ENCODE measurements at places on chromosomes 12 and 14.

DNA sequence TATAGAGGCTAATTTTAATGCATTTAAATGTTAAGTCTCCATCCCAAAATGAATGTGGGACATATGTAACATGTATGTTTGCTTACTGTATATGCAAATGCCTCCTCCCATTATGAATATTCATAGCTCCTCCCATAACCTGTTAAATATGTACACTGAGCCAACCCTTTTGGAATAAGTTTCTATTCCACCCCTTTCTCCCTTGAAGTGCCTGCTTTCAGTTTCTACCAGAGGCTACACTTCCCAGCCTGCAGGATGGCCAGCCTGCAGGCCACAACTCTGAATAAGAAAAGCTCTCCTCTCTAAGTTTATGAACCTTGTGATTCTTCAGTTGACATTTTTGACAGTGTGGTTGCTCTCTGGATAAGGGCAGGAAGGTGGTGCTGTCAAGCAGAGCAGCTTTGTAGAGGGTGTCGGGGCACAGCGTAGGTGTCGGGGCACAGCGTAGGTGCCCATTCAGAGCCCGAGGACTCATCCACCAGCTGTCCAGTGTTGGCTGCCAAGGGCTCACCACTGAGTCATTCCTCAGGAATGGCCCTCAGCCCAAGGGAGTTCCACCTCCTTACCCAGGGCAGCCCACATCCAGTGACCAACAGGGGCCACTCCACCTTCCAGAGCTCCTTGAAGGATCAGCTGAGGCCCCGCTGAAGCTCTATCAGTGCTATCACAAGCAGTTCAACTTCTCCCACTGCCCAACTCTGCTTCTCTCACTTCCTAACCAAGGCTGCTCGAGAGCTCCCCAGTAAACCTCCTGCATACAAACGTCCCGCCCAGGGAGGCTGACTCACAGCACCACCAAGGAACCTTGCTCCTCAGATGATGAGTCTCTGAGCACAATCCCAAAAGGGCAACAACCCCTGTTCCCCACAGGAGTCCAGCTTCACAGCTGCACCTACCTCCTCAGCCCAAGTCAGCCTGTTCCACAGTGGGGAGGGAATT, 31.4 kb downstream of the VWF start:
- DNase-seq = peak; percentile 90

DNA sequence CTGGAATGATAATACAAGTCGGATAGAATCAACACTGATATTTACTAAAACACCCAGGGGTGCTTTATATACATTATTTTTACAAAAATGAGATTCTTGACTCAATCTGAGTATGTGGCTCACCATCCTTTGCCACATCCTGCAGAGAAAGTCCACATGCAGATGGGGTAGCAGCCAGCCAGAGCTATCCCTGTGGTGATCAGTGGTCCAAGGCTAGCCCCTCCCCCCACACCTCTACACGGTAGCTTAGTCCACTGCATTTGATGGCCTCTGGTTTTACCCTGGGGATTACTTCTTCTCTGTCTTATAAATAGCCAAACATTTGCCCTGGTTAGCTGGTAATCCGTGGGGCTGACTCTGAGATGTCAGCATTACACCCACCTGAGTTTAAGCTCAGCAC, 28.1 kb upstream of the TTC7B start:
- no peak for DNase-seq

GRCh38 chr12:69329669-69330428, 18.3 kb upstream of the LYZ start:
- DNase-seq = no peak

GRCh38 chr14:105498430-105499255, 7.6 kb downstream of the TEDC1 start:
- no peak for DNase-seq

- DNase-seq = no peak
Observed at GRCh38 chr14:59046746-59047145, 141.7 kb upstream of the DAAM1 start.

- DNase-seq = no peak
Observed at GRCh38 chr14:37994846-37995372, 212.8 kb upstream of the SSTR1 start.

DNA sequence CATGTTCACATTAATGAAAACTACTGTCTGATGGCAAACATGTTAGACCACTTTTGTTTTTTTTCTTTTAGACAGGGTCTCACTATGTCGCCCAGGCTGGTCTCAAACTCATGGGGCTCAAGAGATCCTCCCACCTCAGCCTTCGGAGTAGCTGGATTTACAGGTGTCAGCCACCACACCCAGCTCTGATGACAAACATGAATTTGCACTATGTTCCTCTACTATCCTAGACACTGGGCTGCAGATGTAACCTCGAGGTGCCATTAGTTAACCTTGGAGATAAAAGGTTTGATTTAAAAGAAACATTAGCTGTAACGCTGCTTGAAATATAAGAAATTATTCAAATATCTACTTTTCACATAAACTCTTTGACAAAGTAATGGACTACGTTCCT, 8.1 kb downstream of the VPS37B start:
- no peak for DNase-seq

GRCh38 chr14:59313658-59314608, 125.5 kb downstream of the DAAM1 start:
- no peak for DNase-seq

DNA sequence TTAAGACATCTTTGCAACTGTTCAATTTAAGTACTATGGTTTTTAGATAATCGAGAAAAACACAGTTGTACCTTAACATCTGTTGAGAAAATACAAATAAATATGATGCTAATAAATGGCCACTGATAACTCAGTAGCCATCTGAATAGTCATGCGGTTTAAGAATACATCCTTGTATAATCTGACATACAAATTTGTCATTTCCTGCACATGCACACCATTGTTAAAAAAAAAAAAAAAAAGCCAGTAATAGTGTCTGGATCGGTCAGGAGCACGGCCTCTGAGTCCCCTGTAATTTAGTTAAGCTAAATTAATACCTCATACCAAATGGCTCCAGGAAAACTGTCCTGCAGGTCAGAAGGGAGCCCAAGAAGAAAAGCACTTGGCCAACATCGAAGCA, 16.8 kb downstream of the RFC5 start:
- no peak for DNase-seq

GRCh38 chr14:104224131-104224505, 85.7 kb downstream of the KIF26A start:
- DNase-seq = no peak

DNA sequence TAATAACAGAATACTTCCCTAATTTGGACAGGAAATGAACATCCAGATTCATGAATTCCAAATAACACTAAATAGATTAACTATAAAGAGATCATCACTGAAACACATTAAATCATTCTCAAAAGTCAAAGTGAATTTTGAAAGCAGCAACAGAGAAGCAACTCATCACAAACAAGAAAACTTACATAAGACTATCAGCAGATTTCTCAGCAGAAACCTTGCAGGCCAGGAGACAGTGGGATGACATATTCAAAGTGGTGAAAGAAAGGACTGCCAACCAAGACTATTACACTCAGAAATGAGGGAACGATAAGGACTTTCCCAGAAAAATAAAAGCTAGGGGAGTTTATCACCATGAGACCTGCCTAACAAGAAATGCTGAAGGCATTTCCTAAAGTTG, 70.8 kb downstream of the ITPR2 start:
- DNase-seq = no peak

GRCh38 chr12:26642361-26642760, 190.6 kb downstream of the ITPR2 start:
- peak; percentile 32 for DNase-seq

DNA sequence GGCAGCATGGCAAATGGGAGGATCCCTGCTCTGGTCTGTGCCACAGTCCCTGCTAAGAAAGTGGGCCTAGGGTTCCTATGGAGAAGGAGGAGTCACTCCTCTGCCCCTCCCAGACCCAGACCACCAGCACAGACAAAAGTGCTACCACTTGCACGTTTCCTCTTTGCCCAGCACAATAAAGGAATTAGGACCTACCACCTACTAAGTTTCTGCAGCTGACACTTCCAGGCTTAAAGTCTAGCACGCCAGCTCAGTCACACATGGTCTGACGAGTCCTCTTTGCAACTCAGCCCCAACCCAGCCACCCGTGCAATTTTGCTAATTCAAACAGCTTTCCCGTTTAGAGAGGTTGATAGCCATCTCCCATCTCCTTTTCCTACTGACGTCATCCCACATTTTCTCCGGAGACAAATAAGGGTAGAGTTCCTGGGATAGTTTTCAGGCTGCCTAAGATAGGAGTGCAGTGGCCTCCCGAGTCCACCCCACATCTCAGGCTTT, 66.2 kb upstream of the PTGR2 start:
- DNase-seq = peak; percentile 88

- peak; percentile 37 for DNase-seq
Observed at GRCh38 chr14:33432407-33433023, 493.8 kb downstream of the NPAS3 start.

DNA sequence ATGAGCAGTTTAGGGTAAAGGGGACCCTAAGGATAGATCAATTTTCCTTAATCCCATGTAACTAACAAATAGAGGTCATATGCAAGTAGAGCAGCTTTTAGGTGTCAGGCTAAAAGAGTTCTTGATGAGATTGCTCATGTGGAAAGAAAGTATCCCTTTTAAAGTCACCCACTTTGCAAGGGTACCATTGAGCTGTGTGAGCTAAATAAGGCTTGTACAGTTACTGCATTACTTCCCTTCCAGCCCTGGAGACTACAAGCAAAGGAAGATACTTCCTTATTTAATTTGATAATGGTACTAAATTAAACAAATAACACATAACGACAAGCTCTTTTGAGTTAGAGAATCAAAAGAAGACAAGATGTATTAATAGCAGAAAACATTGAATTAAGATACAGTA, 191.7 kb downstream of the TMX1 start:
- DNase-seq = no peak

DNA sequence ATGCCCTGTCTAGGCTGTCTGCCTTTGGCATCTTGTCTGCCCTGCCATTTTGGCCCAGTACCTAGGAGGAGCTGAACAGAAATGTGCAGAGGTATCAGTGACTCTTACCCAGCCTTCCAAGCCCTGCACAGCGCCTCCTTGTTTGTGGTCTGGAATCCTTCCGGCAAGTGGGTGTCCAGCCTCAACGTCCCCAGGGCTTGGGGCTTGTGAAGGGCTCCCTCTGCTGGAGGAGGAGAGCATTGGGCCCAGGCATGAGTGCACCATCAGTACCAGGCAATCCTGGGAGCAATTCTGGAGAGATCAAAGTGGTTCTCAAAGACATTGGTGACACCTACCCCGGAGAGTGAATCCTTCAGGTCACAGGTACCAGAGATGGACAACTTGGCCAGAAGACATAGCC, 2.4 kb upstream of the TCL1B start:
- DNase-seq = no peak

GRCh38 chr12:58034712-58035111, 93.3 kb downstream of the ATP23 start:
- no peak for DNase-seq

DNA sequence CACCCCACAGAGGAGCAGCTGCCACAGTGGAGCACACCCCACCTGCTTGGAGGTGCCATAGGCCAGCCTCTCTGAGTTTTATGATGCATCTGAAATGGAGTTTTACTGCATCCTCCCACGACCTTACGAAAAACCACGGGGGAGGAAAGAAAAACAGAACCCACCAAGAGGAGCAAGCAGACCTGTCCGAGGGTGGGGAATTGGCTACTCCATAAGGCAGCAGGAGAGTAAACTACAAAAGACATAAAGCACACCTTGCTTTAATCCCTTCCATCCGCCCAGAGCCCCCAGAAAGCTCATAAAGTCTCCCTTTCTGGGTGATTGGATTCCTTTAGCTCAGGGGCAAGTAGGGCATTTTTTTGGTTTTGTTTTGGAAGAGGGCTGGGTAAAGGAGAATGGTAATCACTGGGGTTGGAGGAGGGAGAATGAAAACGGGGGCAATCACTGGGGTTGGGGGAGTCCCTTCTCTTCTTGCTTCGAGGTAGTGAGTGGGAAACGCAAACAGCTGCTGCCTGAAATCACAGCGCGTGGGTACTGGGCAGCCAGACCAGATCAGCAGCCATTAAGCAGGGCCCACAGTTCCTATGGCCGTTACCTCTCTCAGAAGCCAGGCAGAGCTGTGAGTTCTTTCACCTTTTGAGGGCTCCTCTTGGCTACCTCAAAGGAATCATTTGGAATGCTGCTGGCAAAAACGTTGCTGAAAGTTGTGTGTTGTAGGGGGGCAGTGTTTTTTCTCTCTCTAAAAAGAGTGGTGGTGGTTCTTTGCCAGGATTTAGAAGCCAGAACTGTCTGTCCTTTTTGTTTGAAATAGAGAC, 433.6 kb downstream of the ZFP36L1 start:
- no peak for DNase-seq

DNA sequence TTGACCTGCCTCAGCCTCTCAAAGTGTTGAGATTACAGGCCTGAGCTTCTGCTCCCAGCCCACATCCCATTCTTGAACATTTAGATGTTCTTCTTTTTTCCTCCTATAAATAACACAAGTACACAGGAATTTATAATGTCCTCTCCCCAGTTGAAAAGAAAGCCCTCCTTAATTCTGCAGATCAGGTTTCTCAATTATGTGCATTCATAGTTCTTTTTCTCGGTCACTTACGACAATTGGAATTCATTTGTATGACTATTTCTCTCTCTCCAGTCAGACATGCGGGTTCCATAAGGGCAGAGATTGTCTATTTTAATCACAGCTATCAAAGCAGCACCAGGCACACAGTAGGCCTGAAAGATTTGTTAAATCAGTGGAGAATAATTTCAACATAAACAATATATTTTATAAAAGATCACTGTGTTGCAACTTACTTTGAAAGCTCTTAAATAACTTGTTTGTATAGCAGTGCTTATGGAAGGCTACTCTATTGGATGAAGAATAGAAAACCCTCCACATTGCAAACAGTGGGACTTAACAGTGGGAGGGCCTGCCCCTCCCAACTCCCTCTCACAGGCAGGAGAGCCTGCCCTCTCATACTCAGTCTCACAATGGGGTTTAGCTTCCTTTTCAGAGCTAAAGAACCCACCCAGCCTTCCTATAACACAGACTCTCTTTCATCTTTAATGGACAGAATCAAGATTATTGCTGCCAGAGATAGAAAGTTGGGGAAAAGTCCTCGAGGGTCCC, 84.1 kb upstream of the TRAF3 start:
- DNase-seq = no peak

- DNase-seq = no peak
Observed at GRCh38 chr14:103531421-103532215, 2.6 kb downstream of the TRMT61A start.

- no peak for DNase-seq
Observed at GRCh38 chr12:57897286-57897974, 43.9 kb upstream of the ATP23 start.

GRCh38 chr14:66507722-66508546, at the start of gene GPHN:
Gene GPHN (plus strand): TSS chr14:66508147.
- DNase-seq = peak; percentile 93

Data from kidney glomerular epithelial cell (primary cell).